ENCODE measurements at places on chromosomes 3 and 15.
A peak's percentile ranks its signal among the peaks of the same experiment; 100 is the strongest.

DNA sequence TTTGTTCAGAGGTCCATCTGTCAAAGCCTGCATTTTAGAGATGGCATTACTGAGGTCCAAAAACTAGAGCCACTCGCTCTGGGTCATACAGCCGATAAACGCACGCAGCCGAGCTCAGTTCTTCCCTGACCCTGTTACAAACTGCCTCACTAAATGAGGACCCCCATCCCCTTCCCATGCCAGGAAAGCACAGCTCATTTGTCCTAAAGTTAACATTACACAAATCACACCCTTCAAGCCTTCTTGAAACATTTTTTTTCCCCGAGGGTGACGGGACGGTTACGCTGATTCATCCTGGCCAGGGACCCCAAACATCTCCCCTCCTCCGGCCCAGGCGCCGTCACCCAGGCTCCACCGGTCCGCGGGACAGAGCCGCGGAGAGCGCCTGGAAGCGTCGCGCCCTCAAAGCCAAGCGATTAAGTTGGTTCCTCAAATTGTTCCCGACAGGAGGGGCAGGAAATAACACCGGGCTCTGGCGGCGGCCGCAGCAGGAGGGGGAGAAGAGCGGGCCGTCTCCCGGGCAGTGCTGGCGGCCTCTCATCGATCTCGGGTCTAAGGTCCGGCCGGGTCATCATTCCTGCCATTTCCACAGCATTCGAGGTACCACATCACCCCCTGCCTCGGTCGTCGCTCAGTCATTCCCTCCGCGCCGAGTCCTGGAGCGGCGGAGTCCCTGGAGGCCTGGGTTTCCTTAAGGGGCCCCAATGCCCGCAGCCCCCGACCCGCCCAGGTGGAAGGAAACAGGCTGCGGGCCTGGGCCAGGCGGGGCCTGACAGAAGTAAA is 619 bp upstream of the CMTM8 start:
- DNase-seq = no peak

DNA sequence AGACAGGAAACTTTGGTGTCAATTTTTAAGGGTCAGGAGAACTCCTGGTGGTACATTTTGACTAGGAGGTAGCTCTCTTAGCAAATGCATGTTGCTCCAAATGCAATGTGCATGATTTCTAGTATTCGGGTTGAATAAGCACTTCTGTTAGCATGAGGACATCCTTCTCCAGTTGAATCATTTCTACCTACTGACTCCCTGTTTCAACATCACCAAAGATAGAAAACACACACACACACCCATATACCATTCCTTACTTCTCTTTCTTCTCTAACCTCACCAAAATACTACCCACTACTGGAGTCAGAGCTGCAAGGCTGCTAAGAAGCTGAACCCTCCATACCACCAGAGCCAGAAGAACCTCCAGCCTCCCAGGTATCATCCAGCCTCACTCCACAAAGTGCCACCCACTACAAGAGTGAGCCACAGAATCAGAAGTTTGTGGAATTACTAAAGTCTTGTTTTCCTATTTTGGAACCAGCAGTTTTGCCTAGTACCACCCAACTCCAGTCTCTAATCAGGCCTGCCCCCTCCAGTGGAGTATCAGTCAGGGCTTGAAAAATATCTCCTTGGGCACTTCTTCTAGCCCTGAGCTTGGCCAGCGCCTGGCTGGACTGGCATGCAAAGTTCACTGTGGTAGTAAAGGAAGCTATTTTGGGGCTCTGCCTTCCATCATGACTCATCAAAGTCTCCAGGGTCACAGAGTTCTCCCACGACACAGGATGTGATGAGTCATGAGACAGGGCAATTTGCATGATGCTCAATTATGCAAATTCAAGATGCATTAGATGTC is 110.3 kb downstream of the CYP19A1 start:
- peak; percentile 78 for DNase-seq

DNA sequence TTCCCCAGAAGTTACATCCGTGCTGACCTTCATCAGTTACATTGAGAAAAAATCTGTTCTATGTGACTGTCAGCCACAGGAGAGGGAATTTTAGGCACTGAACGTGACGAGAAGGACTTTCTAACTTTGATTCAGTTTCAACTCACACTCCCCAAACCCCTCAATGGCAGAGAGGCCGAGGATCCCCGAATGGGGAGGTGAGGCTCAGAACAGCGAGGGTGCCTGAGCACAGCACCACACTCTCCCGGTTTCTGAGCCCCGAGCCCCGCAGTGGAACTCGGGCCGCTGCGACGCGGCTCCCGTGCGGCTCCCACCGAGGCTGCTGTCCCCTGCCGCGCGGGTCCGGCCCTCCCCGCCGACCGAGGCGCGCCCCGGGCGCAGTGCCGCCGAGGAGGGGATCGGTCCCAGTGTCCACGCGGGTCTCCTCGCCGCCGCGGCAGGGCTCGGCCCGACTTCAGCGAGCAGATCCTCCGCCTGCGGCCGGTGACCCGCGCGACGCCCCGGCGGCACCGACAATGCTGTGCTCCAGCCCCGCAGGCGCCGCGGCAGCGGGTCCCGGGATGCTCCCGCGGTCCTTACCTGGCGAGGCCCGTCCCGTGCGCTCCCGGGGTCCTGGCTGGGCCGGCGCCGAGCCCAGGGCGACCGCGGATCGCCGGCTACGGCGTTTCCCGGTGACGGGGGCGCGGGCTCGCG is 439 bp downstream of the CTXND1 start:
- no peak for DNase-seq

DNA sequence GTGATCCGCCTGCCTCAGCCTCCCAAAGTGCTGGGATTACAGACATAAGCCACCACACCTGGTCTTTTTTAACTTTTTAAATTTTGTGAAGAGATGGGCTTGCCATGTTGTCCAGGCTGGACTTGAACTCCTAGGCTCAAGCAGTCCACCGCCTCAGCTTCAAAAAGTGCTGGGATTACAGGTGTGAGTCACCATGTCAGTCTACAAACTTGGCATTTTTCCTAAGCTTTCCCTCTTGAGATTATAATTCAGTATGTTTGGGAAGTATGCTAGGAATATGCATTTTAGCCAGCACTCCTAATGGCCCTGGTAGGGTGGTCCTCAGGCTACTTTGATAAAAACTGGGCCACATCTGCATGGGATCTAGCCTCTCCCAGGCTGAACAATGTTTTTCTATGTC is 4.4 kb downstream of the WDR73 start:
- no peak for DNase-seq

GRCh38 chr3:41933154-41933676 is 28.7 kb downstream of the ULK4 start:
- no peak for DNase-seq

DNA sequence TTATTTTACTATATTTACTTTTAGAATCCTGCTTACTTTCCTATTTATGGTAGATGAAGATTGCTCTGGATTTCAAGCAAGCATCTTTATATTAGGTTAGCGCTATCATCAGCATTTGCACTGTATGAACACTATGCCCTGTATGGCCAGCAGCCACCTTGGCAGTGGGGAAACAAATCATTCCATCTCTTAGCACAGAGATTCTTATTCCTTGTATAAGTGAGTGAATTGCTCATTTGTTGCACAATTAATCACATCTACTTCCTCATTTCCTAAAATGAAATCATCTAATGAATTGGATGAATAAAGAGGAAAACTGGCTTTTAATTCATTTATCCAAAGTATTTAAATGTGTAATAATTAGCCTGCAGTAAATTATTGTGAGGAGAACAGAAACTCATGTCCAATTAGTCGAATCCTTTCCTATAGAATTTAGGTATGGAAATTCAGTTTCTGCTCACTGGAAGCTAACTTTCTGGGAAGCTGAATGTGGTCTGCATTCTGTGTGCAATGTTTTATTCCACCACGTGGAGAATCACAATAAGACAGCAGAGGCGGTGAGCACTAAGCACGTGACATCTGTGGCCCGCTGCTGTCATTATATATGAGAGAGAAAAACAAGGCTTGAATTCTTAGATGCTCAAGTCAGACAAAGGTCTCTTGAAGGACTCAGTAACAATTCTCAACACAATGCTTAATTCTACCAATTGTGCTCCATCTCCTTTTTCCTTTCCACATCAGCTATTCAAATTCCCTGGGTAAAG is 93.4 kb downstream of the PEX5L start:
- DNase-seq = no peak

- DNase-seq = peak; percentile 58
These were observed 61.5 kb upstream of the GRM7 start for GRCh38 chr3:6799264-6799915.

DNA sequence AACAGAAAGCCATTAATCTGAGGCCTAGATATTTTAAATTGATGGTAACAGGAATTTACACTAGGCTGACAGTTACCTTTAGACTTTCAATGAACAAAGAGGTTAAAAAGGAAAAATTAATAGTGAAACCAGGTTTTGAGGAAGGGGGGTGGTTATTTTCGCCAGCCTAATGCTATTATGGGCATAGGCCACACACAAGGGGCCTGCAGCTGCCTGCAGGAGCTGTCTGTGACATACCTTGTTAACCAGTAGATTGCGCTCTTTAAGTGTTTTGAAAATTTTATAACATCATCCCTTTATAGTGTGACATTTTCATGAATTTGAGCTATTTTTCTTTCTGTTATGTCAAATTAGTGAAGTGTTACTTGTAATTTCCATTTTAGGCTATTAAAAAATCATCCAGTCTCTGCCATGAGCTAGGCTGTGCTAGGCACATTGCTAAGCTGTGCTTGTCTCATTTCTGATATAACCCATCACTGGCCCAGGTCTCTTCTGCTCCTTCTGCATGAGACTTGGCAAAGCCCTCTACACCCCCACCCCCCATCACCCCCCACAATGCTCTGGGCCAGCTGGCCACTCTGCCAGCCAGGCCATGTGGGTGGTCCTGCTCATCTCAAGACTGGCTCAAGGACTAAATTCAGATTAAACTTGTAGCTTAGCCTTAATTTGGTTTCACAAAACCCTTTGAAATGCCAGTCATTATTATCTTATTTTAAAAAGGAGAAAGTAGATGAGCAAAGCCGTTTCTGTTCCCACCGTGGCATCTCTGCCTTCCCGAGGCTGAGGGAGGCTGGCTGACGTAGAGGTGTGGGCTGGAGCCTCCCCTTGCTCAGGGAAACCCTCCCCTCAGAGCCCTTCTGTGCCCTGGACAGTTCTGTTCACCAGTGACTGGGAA is 48.4 kb upstream of the SEC22A start:
- DNase-seq = no peak

- DNase-seq = no peak
These were observed 91.7 kb downstream of the APBA2 start for GRCh38 chr15:28977377-28978010.

DNA sequence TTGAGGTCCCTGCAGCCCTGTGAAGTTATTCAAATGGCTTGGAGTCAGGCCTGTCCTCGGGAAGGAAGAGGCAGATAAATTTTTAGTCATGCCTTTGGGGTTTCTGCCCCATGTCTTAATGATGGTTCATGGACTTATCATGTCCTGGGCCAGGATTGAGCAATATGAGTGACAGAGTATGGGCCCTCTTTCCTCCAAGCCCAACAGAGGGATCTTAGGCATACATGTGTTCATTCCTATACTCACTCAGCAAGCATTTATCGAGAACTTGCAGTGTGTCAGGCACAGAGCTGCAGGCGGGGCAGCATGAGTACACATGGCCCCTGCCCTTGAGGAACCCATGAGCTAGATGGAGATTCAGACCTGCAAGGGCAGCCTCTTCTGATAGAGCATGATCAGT is 6.2 kb downstream of the ESYT3 start:
- DNase-seq = no peak

DNA sequence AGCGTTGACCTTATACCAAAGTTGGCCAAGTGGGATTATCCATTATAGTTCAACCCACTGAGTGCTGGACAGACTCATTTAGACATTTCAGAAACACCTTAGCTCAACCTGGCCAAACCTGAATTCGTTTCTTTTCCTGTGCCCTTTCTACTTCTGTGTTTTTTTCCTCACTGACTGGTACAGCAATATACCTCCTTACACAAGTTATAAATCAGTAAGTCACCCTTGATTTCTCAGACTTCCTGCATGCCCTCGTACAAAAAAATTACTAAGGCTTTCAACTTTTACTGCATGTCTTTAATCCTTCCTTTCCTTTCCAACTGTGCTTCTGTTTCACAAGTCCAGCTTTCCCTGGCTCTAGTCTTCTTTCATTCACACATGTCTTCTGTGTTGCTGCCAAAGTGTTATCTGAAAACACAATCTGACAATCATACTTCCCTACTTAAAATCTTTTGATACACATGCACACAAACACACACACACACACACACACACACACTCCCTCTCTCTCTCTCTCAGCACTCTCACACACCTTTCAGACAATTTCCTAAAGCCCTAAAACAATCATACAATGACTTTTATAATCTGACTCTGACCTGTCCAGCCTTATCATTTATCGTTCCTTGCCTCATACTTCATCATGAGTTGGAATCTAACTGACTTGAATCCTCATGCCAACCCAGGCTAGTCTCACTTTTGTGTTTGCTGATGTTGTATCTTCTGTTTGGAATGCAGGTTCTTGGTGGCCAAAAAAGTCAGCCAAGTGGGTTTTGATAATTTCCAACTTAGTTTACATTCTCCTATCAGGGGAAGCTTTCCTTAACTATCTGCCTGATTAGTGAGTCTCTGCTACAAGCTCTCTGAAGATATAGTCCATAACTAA is 436.4 kb downstream of the NAALADL2 start:
- no peak for DNase-seq

All from RPMI8226 (cell line).